ENCODE measurements at places on chromosomes 11 and 22. TPM values are rescaled to one million over a fixed set of nuclear protein-coding genes. Genes with fewer than 3 reads are reported as not detected.
A peak's percentile ranks its signal among the peaks of the same experiment; 100 is the strongest.

LRRC4C gene
- total RNA-seq: not detected

SLC37A2 gene
- 0.60 TPM for total RNA-seq

RAB3IL1 gene
- total RNA-seq: not detected

LUZP2 gene
- total RNA-seq: not detected

IMMP1L gene
- 23.4 TPM for total RNA-seq

INPP5J gene
- total RNA-seq: not detected

OR52I2 gene
- not detected for total RNA-seq

DNA sequence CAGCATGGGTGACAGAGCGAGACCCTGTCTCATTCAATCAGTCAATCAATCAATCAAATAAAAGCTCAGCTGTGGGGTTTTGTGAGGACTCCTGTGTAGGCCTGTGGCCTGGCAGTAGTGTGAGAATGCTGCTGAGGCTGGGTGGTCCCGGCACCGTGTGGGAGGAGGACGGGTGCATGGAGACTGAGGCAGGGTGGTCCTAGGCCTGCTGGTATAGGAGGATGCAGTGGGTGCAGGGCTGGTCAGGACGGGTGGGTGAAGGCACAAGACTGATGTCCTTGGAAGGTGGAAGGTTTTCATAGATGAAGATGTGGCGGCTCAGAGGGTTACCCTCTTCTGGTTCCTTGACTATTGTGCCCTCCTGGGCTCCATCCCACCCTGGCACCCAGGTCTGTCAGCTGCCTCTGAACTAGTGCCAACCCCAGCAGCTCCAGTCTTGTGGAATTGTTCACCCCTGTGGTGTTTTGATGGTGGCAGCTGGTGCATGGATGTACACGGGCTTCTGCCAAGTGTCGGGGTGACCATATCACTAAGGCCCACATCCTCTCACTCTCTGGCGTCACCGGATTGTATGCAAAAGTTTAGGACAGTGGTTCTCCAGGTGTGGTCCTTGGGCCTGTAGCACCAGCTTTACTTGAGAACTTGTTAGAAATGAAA is 23.7 kb downstream of the TANGO2 start:
- no peak for DNase-seq
- no peak overlapping the region for H3K4me3 ChIP-seq
- H3K27me3 ChIP-seq: no peaks in the 10 kb centered on the region
- no peaks in the 10 kb centered on the region for H3K4me1 ChIP-seq
- H3K36me3 ChIP-seq: peaks cover 41% of the 10 kb centered on the region

- H3K36me3 ChIP-seq: no peaks in the 10 kb centered on the region
- no peak overlapping the region for H3K27ac ChIP-seq
- H3K27me3 ChIP-seq: peaks cover 53% of the 10 kb centered on the region
- peaks cover 20% of the 10 kb centered on the region for H3K4me1 ChIP-seq
- no peak for DNase-seq
Observed at GRCh38 chr11:76205252-76206076, 838 bp downstream of the WNT11 start.

DNA sequence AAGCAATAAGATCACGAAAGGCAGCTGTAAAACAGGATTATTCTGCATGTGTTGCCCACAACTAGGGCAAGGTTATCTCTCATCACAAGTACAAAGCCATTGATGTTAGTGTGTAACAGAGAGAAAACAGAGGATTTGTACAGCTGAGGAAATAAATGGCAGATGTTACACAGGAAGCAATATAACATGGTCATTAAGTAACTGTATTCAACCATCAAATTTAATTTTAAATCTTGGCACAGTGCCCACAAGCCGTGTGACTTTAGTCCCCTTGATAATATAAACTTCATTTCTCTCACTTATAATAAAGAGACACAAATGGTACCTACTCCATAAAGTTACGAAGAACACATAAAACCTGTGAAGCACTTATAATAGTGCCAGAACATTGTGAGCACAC is 17.3 kb downstream of the OR51E2 start:
- H3K4me1 ChIP-seq: no peaks in the 10 kb centered on the region
- no peaks in the 10 kb centered on the region for H3K36me3 ChIP-seq
- no peak overlapping the region for H3K27ac ChIP-seq
- DNase-seq: no peak
- no peak overlapping the region for H3K4me3 ChIP-seq
- no peaks in the 10 kb centered on the region for H3K27me3 ChIP-seq

GRCh38 chr22:42436404-42436803 is 4.2 kb upstream of the NFAM1 start:
- no peak overlapping the region for H3K27ac ChIP-seq
- no peaks in the 10 kb centered on the region for H3K36me3 ChIP-seq
- peaks cover 16% of the 10 kb centered on the region for H3K27me3 ChIP-seq
- DNase-seq: no peak
- H3K4me3 ChIP-seq: no peak overlapping the region

- no peaks in the 10 kb centered on the region for H3K27me3 ChIP-seq
- H3K27ac ChIP-seq: peak overlapping the region; percentile 19
- peaks cover 23% of the 10 kb centered on the region for H3K36me3 ChIP-seq
- peaks cover 26% of the 10 kb centered on the region for H3K4me1 ChIP-seq
- no peak for DNase-seq
Observed at GRCh38 chr22:46684706-46685105, 53.3 kb downstream of the CERK start.

- H3K4me1 ChIP-seq: no peaks in the 10 kb centered on the region
- no peaks in the 10 kb centered on the region for H3K27me3 ChIP-seq
- DNase-seq: no peak
- H3K4me3 ChIP-seq: no peak overlapping the region
Observed at GRCh38 chr22:33699176-33699575, 221.1 kb downstream of the LARGE1 start.

DNA sequence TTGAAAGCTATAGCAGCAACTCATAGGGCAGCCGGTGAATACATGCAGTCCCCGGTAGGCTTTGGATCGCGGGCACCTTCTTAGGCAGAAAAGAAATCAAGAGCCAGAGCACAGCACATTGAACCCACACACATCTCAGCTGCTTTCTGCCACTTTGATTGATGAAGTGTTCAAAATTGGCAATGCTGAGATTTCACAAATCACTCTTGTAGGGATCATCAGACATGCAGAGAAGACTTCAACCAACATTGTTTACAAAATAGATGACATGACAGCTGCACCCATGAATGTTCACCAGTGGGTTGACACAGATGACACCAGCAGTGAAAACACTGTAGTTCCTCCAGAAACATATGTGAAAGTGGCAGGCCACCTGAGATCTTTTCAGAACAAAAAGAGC is 350.2 kb upstream of the ARHGAP42 start:
- H3K4me3 ChIP-seq: no peak overlapping the region
- H3K4me1 ChIP-seq: no peaks in the 10 kb centered on the region
- no peaks in the 10 kb centered on the region for H3K36me3 ChIP-seq
- no peaks in the 10 kb centered on the region for H3K27me3 ChIP-seq

DNA sequence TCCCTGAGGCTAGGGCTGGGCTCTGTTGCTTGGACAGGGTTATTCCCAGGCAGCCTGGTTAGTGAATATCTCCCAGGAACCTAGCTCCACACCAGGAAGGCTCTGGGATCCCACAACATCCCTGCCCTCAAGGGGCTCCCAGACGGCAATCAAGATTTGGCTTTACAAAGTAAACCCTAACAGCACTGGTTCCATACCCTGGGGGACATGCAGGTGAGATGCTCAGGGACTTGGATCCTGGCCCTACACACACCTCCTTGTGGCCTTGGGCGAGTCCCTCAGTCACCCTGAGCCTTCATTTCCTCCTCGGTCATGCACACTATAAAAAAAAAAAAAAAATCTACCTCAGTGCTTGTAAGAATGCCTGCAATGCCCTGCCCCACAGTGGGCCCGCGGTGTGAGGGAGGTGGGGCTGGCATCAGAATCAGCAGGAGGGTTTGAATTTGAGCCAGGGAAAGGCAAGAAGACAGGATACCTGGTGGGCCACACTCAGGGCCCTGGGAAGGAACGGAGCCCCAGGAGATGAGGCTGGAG is 86.3 kb downstream of the MORC2 start:
- H3K4me1 ChIP-seq: no peaks in the 10 kb centered on the region
- H3K36me3 ChIP-seq: no peaks in the 10 kb centered on the region

DNA sequence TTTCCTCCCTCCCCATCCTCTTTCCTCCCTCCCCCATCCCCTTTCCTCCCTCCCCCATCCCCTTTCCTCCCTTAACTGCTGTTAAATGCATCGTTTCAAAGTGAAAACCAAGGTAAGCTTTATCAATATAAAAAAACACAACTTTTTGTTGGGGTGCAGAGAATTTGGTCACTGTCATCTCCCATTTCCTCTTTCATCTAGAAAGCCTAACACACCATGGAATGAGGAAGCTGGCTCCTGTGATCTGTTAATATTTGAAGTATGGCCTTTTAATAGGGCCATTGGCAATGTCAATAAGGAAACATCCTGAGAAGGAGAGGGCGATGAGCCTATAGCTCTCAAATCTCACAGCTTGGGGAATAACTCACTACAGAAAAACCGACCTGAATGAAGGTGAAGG is 7.0 kb downstream of the EXPH5 start:
- H3K4me3 ChIP-seq: no peak overlapping the region
- DNase-seq: no peak
- H3K4me1 ChIP-seq: no peaks in the 10 kb centered on the region
- no peaks in the 10 kb centered on the region for H3K36me3 ChIP-seq
- H3K27me3 ChIP-seq: peaks cover 1% of the 10 kb centered on the region

- no peak overlapping the region for H3K27ac ChIP-seq
- no peaks in the 10 kb centered on the region for H3K27me3 ChIP-seq
- no peak overlapping the region for H3K4me3 ChIP-seq
Observed at GRCh38 chr22:41062146-41062545, 30.2 kb upstream of the EP300 start.

DNA sequence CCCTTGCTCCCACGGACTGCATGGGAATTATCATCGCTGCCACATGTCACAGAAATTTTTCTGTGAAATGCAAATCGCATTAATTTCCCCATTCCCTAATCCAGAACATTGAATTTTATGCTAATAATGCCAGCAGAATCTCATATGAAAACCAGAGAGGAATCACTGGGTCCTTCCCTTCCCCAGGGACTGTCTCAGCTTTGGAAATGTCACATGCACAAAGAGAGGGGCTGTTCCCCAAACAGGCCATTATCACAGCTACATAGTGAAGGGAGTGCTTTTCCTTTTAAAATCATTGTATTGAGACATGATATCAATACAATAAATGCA is 954.5 kb downstream of the BRD1 start:
- no peak overlapping the region for H3K27ac ChIP-seq
- no peak for DNase-seq

GRCh38 chr11:47443028-47443700 is 5.8 kb downstream of the RAPSN start:
- peaks cover 6% of the 10 kb centered on the region for H3K4me1 ChIP-seq
- DNase-seq: no peak
- no peak overlapping the region for H3K27ac ChIP-seq
- H3K27me3 ChIP-seq: no peaks in the 10 kb centered on the region

DNA sequence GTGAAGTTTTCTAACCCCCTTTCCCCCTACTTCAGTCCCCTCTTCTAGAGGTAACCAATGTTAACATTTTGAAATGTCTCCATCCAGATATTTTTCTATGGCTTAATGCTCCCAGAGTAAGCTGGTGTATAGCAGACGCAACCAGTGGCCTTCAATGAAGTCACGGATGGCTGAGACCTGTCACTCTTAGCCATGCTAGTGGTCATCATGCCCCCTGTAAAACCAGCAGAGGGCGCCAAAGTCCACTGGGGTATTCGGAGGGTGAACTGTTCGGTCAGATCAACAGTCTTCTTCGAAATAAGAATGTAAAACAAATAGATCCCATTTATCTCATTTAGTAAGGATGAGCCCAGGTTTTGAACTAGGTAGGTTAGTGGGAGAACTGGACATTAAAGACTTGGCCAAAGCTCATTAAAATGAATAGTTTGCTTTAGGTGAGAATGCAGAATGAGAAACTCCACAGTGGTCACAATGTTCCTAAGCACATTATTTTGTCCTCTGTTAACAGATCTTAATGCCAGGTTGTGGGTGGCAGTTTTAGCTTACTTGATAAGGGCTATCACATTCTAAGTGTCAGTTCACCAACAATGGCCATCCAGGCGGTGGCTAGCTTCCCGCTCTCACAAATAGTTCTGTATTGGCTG is 8.6 kb upstream of the MMP8 start:
- H3K36me3 ChIP-seq: no peaks in the 10 kb centered on the region
- no peak overlapping the region for H3K4me3 ChIP-seq
- H3K27ac ChIP-seq: no peak overlapping the region
- H3K27me3 ChIP-seq: peaks cover 12% of the 10 kb centered on the region
- DNase-seq: peak; percentile 53

GRCh38 chr11:93024369-93024768 is 54.9 kb downstream of the MTNR1B start:
- no peaks in the 10 kb centered on the region for H3K4me1 ChIP-seq
- no peaks in the 10 kb centered on the region for H3K27me3 ChIP-seq
- no peak overlapping the region for H3K27ac ChIP-seq
- no peak overlapping the region for H3K4me3 ChIP-seq
- no peaks in the 10 kb centered on the region for H3K36me3 ChIP-seq

- no peak overlapping the region for H3K27ac ChIP-seq
- peaks cover 44% of the 10 kb centered on the region for H3K4me1 ChIP-seq
- H3K36me3 ChIP-seq: no peaks in the 10 kb centered on the region
- peak; percentile 79 for DNase-seq
- H3K27me3 ChIP-seq: peaks cover 8% of the 10 kb centered on the region
Observed at GRCh38 chr11:75140269-75141138, 10.4 kb upstream of the SLCO2B1 start.

DNA sequence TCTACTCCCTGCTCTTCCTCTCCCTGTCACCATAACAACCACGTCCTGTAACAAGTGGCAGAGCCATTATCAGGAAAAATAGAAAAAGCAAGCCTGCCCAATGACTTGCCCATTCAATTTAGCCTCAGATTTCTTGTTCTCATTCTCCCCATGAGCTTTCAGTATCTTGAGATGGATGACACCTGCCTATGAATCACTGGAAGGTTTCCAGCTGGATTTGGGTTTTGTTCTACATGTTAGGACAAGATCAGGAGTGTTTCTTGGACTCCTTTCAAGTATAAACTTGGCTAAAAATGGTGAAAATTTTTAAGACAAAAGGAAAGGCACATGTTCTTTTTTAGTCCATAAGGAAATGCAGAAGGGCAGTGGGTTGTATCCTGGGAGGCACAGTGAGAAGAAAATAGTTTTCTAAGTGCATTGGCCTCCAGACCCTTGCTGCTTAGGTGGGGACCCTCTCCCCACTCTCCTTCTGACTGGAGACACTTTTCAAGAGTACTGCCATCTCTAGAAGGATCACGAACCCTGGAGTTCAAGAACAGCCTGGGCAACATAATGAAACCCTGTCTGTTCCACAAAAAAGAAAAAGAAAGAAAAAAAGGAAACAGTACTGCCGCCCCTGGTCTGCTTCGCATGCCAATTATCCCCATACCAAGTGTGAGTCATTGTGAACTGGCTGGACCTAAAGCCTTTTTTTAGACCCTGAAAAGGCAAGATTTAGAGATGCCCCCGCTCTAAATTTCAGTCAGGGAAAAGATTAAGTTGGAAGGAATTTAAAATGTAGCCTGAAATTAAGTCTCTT is 51.0 kb downstream of the MTNR1B start:
- H3K27me3 ChIP-seq: peaks cover 2% of the 10 kb centered on the region
- H3K4me1 ChIP-seq: no peaks in the 10 kb centered on the region
- H3K27ac ChIP-seq: no peak overlapping the region
- no peak overlapping the region for H3K4me3 ChIP-seq
